Mucosa of descending colon (tissue), 3 donors: ENCODE measurements at places on chromosomes 4 and X.

DNA sequence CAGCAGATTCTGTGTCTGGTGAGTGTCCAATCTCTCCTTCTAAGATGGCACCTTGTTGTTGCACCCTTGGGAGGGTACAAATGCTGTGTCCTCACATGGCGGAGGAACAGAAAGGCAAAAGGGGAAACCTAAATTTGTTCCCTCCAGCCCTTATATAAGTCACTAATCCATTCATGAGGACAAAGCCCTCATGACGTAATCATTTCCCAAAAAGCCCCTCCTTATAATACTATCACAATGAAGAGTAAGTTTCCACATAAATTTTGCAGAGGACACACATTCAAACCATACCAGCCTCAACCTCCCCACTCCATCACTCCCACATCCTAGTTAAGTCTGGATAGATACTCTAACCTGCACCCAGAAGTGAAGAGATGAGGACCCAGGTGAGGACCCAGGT is 63.1 kb downstream of the USP38 start:
- DNase-seq: no peak

DNA sequence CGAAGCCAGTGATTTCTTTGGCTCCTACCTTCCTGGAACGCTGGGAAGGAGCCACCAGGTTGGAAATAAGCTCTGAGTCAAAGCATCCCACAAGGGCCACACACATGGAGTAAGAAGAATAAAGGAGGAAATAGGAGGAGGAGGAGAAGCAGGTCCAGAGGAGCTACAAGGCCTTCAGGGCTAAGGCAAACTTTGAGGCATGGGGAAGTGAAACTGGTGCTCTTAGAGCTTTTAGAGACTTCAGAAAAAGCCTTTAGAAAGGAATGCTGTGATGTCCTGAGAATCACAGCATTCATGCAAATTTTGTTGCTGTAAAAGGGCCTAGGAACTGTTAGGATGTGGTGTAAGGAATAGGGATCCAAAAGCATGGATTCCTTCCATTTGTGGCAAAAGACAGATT is 135.9 kb upstream of the ARHGEF9 start:
- DNase-seq: no peak

- DNase-seq: peak; percentile 38
These were observed 314.9 kb upstream of the DIPK2B start for GRCh38 chrX:45515262-45516215.

- DNase-seq: no peak
These were observed 54.3 kb downstream of the TSC22D3 start for GRCh38 chrX:107721318-107721717.

DNA sequence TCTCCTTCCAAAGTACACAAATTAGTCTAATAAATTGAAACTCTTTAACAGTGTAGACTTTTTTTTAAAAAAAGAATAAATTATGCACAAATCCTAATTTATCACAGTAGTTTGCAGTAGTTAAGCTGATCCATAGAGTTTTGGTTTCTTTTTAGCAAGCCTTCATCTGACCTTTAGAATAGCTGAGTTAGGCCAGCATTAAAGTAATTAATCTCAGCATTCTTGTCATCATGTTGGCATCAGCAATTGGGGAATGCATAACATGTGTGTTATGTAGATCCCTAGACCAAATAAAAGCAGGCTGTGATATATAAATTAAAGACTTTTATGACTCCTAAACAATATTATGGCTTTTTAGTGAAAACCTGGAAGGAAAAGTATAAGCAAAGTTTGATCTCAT is 426.5 kb upstream of the PABPC4L start:
- no peak for DNase-seq

- no peak for DNase-seq
These were observed 28.7 kb downstream of the SLC39A8 start for GRCh38 chr4:102316585-102316984.
